ENCODE measurements at places on chromosomes 2 and 18. TPM values are rescaled to one million over a fixed set of nuclear protein-coding genes. Genes with fewer than 3 reads are reported as not detected.

GRCh38 chr18:57497372-57498294 lies 62.5 kb downstream of the ONECUT2 start:
- no peak for DNase-seq

GRCh38 chr2:117190856-117191559 lies 623.5 kb upstream of the DDX18 start:
- no peak for DNase-seq

DNA sequence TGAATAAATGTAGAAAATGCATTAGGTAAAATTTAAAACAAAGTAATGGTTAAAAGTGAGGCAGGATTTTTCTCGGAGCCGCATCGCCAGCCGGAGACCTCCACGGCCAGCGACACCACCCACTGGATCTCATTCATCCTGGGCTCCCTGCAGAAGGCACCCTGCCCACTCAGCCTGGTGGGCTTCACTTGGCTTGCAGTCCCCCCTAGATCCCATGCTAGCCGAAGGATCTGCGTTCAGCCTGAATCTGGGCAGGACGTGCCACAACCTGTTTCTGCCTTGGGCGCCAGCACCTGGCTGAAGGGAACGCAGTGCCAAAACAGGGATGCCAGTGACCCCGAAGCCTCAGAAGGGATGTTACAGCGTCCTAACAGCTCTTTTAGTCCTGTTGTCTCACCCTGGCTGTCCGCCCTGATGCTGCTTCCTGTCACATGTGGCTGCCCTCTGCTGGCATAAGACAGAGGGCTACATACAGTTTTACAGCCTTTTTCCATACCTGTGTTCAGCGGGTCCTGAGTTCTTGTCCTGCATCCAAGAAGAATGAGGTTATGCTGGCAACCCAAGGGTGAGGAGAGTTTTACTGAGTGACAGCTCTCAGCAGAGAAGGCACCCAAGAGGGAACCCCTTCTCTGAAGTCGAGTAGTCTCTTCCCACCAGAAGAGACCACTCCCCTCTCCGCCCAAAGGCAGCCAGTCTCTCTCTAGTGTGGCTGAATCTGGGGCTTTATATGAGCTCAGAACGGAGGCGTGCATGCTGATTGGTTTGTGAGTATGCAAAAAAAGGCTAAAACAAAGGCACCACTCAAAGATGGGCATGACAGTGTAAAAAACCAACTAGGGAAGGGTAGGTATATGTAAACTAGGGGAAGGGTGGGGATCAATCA lies 173.1 kb upstream of the GYPC start:
- no peak for DNase-seq

- DNase-seq, result no peak
These were observed 220.9 kb downstream of the ATAD2B start for GRCh38 chr2:23705771-23706612.

GRCh38 chr2:181463588-181463987 lies 6.4 kb downstream of the ITGA4 start:
- no peak for DNase-seq

Gene ZNF532
- 31.1 TPM for total RNA-seq

- no peak for DNase-seq
These were observed 48.1 kb downstream of the PLB1 start for GRCh38 chr2:28544036-28544346.

GRCh38 chr2:177165721-177166711 lies 46.6 kb upstream of the HNRNPA3 start:
- no peak for DNase-seq

- DNase-seq, result no peak
These were observed 78.8 kb downstream of the FHOD3 start for GRCh38 chr18:36376361-36376760.

Gene CDKL4
- not detected for total RNA-seq

GRCh38 chr2:67164771-67165522 lies 232.2 kb upstream of the ETAA1 start:
- no peak for DNase-seq

- DNase-seq, result no peak
These were observed 110.5 kb upstream of the NCK2 start for GRCh38 chr2:105634198-105634597.

DNA sequence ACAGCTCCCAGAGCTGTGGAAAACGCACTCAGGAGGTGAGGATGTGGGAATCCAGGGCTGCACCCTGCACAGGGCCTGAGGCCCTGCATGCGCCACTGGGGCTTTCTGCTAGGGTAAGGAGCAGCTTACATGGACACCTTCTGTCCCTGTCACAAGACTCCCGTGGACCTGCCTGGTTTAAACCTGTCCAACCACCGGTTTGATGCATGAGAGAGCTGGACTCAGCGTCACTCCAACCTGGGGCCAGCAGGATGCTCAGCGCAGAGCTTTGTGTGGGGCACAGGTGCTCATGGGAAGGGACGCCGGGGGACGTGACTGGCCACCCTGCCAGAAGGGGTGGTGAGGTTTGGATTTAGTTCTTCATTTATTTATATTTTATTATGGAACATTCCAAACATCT lies 24.2 kb downstream of the SNORC start:
- DNase-seq, result no peak

- no peak for DNase-seq
These were observed 268.8 kb downstream of the ARHGAP15 start for GRCh38 chr2:143397884-143398614.

DNA sequence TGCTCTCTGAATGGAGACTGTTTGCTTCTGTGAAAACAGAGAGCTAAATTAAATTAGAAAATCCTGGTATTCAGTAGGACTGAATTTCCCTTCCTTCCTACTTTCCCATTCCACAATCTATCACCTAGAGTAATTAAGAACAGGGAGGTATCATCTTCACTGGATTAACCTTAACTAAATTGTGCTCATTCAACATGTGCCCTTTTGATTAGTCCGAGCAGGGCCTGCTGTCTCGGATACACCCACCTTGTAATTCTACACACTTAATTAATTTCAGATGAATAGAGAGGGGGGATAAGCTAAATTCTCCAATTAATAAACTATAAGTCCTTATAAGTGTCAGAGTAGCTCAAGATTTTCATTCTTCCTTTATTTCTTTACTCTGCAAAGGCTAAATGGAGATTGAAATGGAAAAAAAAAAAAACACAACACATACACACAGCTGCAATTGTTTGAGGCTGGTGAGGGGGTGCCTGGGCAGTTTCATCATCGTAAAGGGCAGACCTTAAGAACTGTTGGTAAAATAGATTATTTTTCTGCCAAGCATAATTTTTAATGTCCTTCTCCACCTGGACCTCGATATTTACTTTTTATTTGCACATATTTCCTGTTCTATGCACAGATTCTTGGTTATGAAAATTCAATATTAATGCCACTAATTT lies 157.1 kb upstream of the SIX2 start:
- no peak for DNase-seq
